Esophagus mucosa (tissue), 1 donor: ENCODE measurements at places on chromosomes 12 and 14. TPM values are rescaled to one million over a fixed set of nuclear protein-coding genes. Genes with fewer than 3 reads are reported as not detected.
A peak's percentile ranks its signal among the peaks of the same experiment; 100 is the strongest.

Gene CELA1
- total RNA-seq = not detected

Gene EXOC3L4
- 0.20 TPM for total RNA-seq

Gene TPH2
- not detected for total RNA-seq

Gene DNAJC22
- total RNA-seq = 0.16 TPM

Gene FGF6
- not detected for total RNA-seq

Gene TEX52
- total RNA-seq = not detected

Gene PRKCH
- 48.2 TPM for total RNA-seq

Gene PTPRR
- total RNA-seq = not detected

Gene MMP19
- 0.60 TPM for total RNA-seq

Gene SAMD15
- total RNA-seq = 0.88 TPM

Gene CEBPE
- not detected for total RNA-seq

Gene SRGAP1
- total RNA-seq = 5.8 TPM

Gene CALCOCO1
- total RNA-seq = 34.6 TPM

Gene RFX4
- total RNA-seq = not detected

GRCh38 chr12:6843118-6843902 is 2.6 kb downstream of the GNB3 start:
- no peak for ATAC-seq

- no peak for ATAC-seq
Observed at GRCh38 chr12:115932066-115932465, 345.4 kb downstream of the MED13L start.

DNA sequence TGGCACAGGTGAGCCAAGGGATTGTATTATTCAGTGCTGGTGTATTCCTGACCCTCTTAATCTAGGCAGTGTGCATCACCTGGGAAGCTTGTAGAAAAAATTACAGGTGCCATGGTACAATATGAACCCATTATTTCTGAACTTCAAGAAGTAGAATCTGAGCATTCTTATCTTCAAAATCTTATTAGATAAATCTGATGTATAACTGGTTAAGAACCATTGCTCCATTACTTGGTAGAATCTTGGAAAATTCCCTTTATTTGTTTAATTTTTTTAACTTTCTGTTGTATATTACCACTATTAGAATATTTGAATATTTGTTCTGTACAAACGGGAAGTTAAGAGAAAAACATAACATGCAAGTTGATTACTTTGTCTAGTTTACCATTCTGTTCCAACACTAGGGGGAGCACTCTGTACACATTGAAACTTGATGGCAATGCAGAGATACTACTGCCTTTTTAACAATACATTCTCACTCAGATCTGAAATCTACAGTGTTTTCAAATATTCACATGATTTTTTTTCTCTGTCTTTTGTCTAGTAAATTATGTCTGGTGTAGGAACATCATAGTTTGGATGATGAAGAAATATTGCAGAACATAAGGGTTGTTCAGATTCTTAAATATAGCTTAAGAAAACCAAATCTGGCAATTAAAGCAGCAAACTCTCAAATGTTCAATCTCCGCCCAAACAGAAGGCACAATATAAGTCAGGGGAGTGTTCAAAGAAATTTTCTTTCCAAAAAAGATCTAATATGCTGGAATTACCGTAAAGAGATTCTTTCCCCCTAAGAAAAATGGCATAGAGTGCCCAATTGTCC is 196.6 kb downstream of the PCNX1 start:
- peak; percentile 52 for ATAC-seq

DNA sequence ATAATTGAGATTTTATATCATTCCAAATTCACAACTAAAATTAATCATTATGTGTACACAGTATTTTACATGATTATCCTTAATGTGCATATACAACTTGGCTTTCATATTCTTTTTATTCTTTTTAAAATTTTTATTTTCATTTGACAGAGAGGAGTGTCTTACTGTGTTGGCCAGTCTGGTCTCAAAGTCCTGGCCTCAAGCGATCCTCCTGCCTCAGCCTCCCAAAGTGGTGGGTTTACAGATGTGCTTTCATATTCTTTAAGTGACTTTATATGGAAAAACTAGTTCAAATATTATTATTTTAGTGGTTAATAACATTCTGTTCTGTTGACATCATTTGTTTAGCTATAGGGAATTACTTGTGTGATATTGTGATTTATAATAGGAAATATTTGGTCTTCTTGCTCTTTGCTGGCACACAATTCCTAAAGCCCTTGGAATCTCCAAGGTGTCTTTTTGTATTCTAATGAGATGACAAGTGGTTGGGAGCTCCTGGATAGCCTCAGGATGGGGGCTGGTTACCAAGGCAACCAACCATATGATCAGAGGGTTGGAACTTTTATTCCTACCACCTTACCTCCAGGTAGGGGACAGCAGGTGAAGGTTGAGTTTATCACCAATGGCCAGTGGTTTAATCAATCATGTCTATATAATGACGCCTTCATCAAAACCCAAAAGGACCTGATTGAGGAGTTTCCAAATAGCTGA is 16.0 kb upstream of the ZNF410 start:
- ATAC-seq = no peak

DNA sequence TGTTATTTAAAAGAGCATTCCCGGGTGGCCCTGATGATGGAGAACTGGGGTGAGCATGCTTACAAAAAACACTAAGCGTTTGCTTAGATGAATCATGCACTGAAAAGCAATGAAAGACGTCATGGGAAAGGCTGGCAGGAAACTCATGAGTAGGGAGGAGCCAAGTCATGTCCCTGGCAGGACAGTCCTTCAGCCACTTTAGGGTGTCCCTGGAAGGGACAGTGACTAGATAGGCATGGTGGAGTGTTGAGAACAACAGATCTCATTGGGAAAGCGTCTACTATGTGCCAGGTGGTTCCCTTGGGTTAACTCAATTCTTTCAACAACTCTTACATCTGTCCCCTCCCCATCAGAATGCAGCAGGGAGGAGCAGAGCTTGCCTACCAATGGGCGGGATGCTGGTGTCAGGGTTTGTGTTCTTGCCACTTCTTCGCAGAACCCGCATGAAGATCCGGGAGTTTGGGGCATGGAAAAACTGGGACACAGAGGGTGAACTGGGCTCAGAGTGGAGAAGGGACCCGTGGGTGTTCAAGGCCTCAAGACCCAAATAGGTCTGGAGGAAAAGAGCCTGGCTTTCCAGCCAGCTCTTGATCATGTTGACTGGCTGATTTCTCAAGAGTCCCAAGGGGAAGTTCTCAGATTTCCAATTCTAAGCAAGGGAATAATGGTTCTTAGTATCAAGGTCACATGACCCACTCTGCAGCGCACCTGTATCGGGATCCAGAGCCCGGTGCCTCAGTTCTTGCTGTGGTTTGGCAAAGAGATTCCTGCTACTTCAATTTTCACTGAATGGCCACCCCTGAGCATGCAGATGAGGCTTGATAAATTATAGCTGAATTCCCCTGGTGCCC is 653.9 kb upstream of the TBX3 start:
- ATAC-seq = peak; percentile 74

- ATAC-seq = peak; percentile 93
Observed at GRCh38 chr12:95151406-95151805, 65.9 kb downstream of the FGD6 start.

- ATAC-seq = no peak
Observed at GRCh38 chr14:70338550-70338949, 20.9 kb downstream of the COX16 start.

- ATAC-seq = no peak
Observed at GRCh38 chr14:71245659-71246361, 338.6 kb downstream of the PCNX1 start.

- no peak for ATAC-seq
Observed at GRCh38 chr12:25101092-25101445, 93.9 kb downstream of the DNAI7 start.

DNA sequence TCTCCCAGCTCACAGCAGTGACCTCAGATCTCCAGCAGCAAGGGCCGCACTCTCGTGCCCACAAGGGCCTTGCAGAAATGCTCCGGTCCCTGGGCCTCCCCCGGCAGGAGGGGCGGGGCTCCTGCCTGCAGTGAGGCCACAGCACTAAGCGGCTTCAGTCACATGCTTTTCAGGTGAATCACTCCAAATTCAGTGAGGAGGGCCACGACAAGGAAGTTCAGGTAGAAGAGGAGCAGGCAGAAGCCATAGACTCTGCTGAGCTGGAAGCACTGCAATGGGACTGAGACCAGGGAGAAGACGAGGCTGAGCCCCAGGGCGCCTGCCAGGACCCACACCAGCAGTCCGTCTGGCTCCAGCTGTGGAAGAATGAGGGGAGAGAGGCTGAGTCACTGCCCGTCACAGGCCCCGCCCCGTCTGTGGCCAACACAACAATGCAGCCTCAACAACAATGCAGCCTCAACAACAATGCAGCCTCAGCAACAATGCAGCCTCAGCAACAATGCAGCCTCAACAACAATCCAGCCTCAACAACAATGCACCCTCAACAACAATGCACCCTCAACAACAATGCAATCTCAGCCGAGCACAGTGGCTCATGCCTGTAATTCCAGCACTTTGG is 35.2 kb downstream of the SLC8B1 start:
- peak; percentile 87 for ATAC-seq

DNA sequence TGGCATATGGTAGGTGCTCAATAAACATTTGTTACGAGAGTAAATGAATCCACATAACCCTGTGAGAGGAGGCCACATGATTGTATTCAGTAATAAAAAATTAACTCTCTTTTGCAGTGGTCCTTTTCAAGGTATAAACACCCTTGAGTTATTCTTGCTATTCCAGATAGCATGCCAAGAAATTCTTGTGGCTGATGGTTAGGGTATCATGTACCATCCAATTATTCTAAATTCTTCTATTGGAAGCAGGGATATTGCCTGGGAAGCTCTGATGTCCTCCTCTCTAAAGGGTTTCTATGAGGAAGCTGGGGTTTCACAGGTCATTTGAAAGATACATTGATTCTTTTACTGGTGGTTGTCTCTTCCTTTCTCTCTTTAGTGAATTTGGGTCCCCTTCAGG is 10.1 kb downstream of the AKAP6 start:
- ATAC-seq = no peak

- no peak for ATAC-seq
Observed at GRCh38 chr12:104419717-104420116, 37.0 kb upstream of the CHST11 start.

DNA sequence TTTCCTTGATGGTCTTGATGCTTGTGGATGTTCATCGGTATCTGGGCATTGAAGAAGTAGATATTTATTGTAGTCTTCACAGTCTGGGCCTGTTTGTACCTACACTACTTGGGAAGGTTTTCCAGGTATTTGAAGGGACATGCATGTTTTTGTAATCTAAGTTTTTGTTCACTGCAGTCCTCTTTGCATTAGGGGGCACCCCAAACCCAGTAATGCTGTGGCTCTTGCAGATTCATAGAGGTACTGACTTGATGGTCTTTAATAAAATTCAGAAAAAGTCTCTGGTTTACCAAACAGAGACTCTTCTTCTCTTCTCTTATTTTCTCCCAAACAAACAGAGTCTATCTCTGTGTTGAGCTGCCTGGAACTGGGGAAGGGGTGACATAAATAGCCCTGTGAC is 150.9 kb upstream of the SLC16A7 start:
- ATAC-seq = no peak

DNA sequence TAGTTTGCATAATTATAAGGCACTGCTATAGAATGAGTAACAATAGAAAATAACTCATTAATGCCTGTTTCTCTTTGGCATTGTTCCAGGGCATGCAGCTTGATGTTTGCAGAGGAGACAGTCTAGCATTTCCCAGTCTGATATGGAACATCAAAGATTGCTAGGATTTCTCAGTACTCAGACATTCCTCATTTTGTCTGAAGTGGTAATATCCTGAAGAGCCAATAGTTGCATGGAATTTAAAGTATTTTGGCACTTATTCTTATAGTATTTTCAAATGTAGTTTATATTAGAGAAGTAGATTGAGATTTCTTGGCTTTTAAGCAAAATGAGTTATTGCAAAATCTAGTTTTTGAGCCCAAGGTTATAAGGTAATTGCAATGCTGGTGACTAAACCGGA is 337.3 kb upstream of the E2F7 start:
- ATAC-seq = no peak

DNA sequence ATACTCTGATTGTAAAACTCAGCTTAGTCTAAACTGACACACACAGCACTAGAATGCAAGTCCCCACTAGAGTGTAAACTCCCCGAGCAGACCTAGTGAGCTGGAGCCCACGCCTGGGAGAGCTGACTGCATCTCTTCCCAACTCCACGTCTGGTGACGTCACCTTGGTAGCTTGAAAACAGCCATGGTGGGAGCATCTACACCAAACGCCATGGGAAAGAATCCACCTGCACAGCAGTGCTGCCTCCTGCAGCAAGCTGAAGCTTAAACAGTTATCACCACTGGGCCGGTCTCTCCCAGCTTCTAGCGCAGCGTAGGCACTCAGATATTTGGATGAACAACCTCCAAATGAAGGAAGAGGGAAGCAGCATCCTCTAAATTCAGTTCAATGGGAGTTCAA is 4.3 kb upstream of the PAPLN start:
- ATAC-seq = no peak

- ATAC-seq = no peak
Observed at GRCh38 chr12:12282202-12282601, 15.4 kb upstream of the LRP6 start.

- no peak for ATAC-seq
Observed at GRCh38 chr14:93930296-93930988, 3.3 kb downstream of the FAM181A start.

DNA sequence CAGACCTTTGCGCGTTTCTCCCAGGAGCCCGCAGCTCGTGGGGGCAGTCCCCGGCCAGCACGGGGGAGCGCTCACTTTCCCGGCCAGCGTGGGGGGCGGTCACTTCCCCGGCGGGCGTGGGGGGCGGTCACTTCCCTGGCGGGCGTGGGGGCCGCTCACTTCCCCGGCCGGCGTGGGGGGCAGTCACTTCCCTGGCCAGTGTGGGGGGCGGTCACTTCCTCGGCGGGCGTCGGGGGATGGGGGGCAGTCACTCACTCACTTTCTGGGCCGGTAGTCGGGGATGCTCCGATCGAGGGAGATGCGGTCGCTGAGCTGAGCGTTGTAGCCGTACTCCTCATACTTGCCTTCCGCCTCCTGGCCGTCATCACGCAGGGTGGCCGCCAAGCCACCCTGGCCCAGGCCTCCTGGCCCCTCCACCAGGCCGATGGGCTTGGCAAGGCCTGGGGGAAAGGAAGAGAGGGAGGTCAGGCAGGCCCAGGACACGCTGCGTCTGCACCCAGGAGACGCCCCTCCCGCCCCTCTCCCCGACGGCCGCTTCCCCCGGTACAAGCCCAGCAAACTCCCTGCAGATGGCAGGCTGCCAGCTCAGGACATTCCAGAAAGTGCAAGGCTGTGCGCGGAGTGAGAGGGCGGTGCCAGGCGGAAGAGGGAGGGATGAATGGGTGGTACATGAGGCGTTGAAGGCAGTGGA is 43.3 kb downstream of the GALNT9 start:
- ATAC-seq = no peak

- no peak for ATAC-seq
Observed at GRCh38 chr14:99318959-99319295, 46.9 kb upstream of the BCL11B start.

- ATAC-seq = no peak
Observed at GRCh38 chr12:122803937-122804336, 29.6 kb downstream of the CCDC62 start.

- ATAC-seq = no peak
Observed at GRCh38 chr12:95626854-95627253, 75.6 kb upstream of the USP44 start.

GRCh38 chr12:103505371-103506236 is 9.8 kb upstream of the C12orf42 start:
- peak; percentile 78 for ATAC-seq

- no peak for ATAC-seq
Observed at GRCh38 chr14:24312736-24313507, 1.6 kb downstream of the LTB4R start.

GRCh38 chr12:108009442-108010070 is 119.5 kb upstream of the WSCD2 start:
- no peak for ATAC-seq
